ENCODE measurements at places on chromosomes 6 and 20.

GRCh38 chr20:17838921-17839320 is 129.7 kb downstream of the SNX5 start:
- DNase-seq, result no peak

DNA sequence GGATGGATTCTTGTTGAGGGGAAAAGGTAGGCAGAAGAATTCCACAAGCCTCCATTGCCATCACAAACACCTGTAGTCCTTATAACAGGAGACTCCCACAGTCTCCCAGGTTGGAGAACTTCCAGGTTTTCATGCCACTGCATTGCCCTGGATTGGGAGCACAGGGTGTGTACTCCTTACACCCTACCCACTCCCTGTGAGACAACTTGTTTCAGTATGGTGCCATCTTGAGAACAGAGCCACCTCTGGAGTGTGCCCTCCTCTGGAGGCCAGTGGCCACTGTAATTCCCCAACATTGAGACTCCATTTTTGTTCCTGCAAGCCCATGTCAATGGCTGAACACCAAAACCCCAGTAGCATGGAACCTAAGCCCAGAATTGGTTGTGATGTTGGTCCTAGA is 123.5 kb upstream of the LAMA2 start:
- no peak for DNase-seq

GRCh38 chr20:56673450-56673849 is 44.3 kb downstream of the TFAP2C start:
- DNase-seq, result no peak

DNA sequence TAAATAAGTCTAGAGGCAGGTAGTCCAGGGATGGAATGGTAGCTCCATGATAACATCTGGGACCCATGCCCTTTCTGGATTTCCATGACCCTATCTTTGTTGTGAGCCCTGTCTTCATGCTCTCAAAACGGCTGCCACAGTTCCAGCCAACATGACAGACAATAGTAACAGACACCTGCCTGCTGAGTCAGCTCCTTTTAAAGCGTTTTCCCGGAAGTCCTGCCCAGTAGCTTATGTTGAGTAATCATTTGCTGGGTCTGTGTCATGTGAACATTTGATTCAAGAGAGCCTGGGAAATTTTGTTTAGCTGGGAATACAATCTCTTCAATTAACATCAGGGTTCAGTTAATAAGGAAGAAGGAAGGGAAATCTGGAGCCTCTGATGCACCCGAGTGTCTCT is 262.2 kb upstream of the SULF2 start:
- DNase-seq, result no peak

DNA sequence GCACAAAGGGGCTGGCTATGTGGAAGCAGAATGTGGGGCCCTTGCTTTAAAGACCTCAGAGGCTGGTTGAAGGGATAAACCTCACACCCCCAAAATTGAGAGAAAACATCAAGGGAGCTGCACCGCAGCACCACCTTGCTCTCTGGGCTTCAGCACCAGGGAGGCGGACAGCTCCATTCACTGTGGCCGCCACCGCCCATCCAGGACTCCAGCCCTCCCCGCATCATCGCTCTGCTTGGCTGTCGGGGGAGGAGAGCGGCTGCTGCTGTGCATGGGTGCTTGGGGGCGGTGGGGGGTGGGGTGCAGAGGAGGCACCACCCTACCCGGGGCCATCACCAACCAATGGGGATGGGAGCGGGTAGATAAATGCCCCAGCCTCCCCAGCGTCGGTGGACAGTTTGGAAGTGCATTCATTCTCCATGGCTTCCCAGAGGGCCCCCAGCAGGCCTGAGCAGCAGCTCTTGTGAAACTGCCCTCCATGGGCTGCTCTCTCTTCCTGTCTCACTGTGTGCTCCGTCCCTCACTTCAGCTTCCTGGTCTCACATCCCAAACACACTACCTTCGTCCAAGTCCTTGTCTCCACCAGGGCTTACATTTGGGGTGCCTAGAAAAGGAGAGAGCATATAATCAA is 75.7 kb upstream of the BHLHE23 start:
- no peak for DNase-seq

- DNase-seq, result no peak
These were observed 575.3 kb downstream of the FRK start for GRCh38 chr6:115485400-115485799.

- no peak for DNase-seq
These were observed 24.9 kb downstream of the DEFB125 start for GRCh38 chr20:112396-112795.

GRCh38 chr20:37915800-37916570 is 13.1 kb downstream of the VSTM2L start:
- no peak for DNase-seq

DNA sequence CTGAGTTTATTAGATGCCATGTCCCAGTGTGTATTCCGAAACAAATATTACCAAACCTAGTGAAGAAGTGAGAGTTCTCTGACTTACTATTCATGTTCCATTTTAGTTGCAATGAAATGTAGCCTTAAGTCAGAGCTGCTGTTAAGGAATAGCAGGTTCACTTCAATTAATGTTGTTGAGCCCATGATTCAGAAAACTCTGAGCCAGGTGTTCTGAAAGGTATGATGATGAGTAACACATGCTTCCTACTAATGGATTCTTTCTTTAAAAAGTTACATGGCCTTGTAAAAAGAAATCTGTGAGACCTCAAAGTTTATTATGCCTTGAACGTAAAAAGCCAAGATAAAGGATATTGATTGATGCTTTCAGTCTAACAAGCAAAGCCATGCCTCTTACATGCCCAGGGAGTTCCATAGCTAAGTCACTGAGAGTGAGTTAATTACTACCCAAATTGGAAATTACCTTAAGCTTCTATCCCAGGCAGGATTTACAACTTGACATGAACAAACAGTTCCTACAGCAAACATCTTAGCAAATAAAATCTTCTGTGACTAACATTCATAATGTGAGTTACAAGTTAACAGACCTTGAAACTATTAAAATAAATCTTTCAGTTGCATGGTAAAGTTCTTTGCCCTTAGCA is 122.9 kb downstream of the AKAP7 start:
- DNase-seq, result no peak

DNA sequence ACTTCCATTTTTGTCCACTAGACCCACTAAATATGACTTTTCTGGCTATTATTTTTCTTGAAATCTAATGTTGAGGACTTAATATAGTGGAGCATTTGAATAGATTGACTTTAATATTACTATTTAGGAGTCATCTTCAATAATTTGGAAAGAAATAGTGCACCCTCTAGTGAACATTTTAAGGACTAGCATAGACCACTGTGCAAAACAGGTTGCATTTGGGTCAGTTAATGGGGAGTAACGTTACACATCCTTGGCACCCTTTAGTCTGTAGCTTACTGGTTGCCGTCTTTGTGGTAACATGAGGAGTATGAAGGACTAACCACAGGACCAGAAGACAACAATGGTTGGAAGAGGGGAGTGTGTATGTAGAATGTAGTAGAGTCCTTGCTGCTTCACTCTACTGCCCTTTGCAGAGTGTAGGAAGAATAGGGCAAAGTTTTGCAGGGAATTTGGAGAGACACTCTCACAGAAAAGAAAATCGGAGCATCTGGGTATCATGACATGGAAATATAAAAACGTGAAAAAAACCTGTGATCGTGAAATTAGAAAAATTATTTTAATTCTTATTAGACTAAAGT is 25.2 kb downstream of the RFPL4B start:
- DNase-seq, result no peak

DNA sequence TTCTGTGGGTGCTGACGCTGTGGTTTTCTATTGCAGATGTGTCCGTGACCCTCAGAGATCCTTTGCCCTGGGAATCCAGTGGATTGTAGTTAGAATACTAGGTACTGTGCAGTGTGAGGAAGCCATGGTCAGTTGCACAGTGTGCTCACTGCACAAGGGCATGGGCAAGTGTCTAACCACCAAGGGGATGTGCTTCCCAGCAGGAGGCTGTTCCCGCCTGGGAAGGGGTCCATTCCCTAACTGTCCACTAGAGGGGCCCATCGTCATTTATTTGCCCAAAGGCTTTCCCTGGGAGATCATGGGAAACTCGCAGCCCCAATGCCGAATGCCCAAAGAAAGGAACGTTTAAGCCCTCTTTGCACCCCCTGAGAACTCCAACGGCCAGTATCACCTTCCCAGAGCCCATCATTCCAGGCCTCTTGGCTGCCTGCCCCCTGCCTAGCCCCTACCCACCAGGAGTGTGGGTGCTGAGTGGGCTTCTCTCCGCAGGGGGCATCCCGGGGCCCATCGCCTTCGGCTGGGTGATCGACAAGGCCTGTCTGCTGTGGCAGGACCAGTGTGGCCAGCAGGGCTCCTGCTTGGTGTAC is 26.2 kb downstream of the SLCO4A1 start:
- DNase-seq, result no peak

- no peak for DNase-seq
These were observed 2.9 kb upstream of the SLC22A1 start for GRCh38 chr6:160118620-160119229.

DNA sequence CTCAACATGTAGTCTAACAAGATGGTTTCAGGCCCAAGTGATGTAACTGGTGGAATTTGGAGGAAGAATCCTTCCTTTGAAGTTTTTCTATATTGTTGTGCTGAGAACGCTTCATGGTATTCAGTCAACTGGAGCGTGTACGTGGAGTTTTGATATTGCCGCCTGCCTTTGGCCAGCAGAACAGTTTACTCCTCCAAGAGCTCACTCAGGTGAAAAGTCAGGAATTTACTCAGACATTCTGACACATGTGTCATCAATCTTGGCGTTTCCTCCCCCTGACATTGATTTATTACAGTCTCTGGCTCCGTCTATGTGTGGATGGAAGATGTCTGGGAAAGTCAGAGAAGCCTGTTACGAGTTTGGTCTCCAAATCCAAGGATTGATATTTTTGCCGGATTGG is 19.0 kb upstream of the TGM2 start:
- DNase-seq, result no peak

DNA sequence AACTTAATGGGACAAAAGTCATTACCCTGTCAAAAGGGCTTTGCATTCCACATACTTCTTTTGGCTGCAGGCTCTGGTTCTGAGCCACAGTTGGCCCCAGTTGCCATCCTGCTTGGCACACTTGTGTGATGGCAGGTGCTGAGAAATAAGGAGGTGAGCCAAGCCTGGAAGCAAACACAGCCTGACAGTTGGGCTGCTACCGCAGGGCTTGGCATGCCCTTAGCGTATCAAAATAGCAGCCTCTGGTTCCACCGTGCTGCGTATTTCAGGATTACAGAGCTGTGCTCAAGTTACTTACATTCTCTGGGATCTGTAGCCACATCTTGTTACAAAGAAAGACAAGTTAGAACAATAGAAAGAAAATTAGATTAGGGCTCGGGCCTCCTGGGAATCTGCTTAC is 11.1 kb downstream of the MTHFD1L start:
- peak; percentile 76 for DNase-seq

- DNase-seq, result peak; percentile 5
These were observed 155.4 kb downstream of the NRN1 start for GRCh38 chr6:5851261-5851757.

DNA sequence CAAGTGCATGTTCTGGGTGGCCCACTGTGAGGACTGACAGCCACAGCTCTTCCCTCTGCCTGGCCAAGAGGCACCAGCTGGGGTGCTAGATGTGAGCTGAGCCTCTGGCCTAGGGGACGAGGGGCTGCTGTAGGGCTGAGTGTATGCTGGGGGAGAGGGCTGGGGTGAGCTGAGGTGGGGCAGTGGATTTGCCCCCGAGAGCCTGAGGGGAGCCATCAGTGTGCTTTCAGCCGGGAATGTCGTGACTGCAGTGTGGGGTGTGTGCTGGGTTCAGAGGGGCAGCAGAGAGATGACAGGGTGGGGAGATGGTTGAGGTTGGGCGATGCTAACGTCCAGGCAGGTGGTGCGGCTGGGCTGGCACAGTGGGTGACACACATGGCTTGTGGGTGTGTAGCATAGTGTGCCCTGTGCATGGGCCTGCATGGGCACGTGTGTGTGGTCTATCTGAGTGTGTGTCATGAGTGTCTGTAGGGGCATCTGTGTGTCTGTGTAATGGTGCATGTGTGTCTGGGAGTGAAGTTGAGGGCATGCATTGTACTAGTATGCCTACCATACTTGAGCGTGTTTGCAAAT is 46.0 kb upstream of the BLCAP start:
- DNase-seq, result no peak

- DNase-seq, result no peak
These were observed 77.5 kb upstream of the RIPOR2 start for GRCh38 chr6:25013246-25013645.

- no peak for DNase-seq
These were observed 627.3 kb upstream of the SLC35B3 start for GRCh38 chr6:9062596-9062995.

- no peak for DNase-seq
These were observed 109.4 kb upstream of the SNX9 start for GRCh38 chr6:157713451-157714152.

DNA sequence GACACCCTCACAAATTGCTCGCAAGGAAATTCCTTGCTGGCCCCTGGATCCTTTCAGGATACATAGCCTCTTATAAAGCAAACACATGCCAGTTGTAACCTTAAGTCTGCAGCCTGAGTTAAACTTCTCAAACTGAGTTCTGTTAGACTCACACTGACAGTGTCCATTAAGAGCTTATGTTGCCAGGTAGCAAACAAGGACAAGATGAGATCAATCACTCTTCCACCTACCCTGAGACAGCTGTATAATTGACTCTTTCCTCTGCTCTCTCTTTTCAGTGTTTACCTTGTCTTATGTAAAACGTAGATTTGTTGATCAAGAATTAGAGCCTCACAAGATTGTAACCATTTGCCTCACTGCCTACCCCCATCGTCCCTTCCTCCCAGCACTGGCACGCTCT is 359.8 kb downstream of the EPM2A start:
- no peak for DNase-seq

DNA sequence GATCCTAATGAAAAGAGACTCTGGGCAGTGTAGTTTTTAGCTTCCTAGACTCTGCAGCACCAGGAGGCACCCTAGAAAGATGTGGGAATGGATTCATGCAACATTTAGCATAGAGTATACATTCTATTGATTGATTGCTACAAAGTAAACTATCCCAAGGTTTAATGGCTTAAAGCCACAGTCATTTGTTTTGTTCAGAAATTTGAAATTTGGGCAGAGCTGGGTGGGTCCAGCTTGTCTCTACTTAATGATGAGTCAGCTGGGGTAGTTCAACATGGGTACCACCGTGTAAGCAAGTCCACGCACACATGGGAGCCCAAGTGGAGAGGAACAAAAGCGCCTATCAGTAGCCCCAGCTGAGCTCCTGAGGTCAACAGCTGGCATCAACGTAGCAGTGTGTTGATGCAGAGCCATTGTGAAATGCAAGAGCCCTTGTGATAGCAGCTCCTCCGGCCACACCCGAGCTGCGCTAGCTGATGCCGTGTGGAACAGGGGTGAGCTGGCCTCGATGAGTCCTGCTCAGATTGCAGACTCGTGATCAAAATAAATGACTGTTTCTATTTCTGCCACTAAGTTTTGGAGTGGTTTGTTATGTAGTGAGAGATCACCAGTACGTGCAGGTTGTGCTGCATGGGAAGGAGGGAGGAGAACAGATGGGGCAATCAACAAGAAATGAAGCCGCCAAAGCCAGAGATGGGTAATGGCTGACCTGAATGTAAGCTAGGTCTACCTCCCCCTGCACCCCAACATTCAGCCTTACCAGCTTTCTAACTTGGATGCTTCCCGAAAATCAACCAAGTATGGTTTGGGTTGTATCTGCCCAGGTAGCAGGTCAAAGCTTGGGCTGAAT is 45.7 kb upstream of the TRAF3IP2 start:
- DNase-seq, result no peak

GRCh38 chr6:85419046-85419759 is 30.7 kb upstream of the NT5E start:
- no peak for DNase-seq

Measured in retinal pigment epithelial cell (primary cell).